ENCODE measurements at places on chromosomes 7 and 10. TPM values are rescaled to one million over a fixed set of nuclear protein-coding genes. Genes with fewer than 3 reads are reported as not detected.

Gene IGFBP3
- polyA plus RNA-seq: 109 TPM

Gene HNRNPH3
- 344 TPM for polyA plus RNA-seq

Gene GIMAP4
- polyA plus RNA-seq: 26.2 TPM

Gene CSGALNACT2
- polyA plus RNA-seq: 19.4 TPM

Gene ATRNL1
- 31.1 TPM for polyA plus RNA-seq

Gene ADCY1
- 2.8 TPM for polyA plus RNA-seq

Gene HTRA1
- 181 TPM for polyA plus RNA-seq

Gene DNMBP
- polyA plus RNA-seq: 36.7 TPM

Gene ZSCAN25
- polyA plus RNA-seq: 19.6 TPM

Gene OR2A14
- not detected for polyA plus RNA-seq

Gene GDF2
- not detected for polyA plus RNA-seq

Gene TMEM213
- 43.3 TPM for polyA plus RNA-seq

Gene FAM3C
- 156 TPM for polyA plus RNA-seq

Gene UNCX
- polyA plus RNA-seq: 5.8 TPM

Gene MNX1
- polyA plus RNA-seq: not detected

Gene ANKRD2
- 0.44 TPM for polyA plus RNA-seq

Gene ZNF853
- polyA plus RNA-seq: 17.8 TPM

Gene PITRM1
- polyA plus RNA-seq: 59.3 TPM

Gene SFTPA2
- not detected for polyA plus RNA-seq

Gene ARHGAP12
- 40.6 TPM for polyA plus RNA-seq

Gene NSMCE4A
- polyA plus RNA-seq: 98.0 TPM

Gene SPDYE8
- polyA plus RNA-seq: 0.20 TPM

Gene PNLIPRP2
- not detected for polyA plus RNA-seq

Gene ANKRD61
- 0.64 TPM for polyA plus RNA-seq

Gene SAMD9L
- 2.5 TPM for polyA plus RNA-seq

Gene GLI3
- polyA plus RNA-seq: 14.8 TPM

Gene PRSS37
- 0.14 TPM for polyA plus RNA-seq

Gene FGFBP3
- polyA plus RNA-seq: 3.3 TPM

Gene MCM10
- polyA plus RNA-seq: 10.8 TPM

Gene RTKN2
- polyA plus RNA-seq: 9.6 TPM

Gene GPR158
- 0.40 TPM for polyA plus RNA-seq

Gene EMX2
- polyA plus RNA-seq: 187 TPM

Gene SPDYE1
- polyA plus RNA-seq: 0.60 TPM

Gene HMX2
- 1.0 TPM for polyA plus RNA-seq

Gene ANKRD7
- 4.8 TPM for polyA plus RNA-seq

Gene ARMC10
- 69.3 TPM for polyA plus RNA-seq

Gene UPK3B
- 4.6 TPM for polyA plus RNA-seq

Gene TMEM243
- polyA plus RNA-seq: 38.9 TPM

Gene RSU1
- polyA plus RNA-seq: 116 TPM

Gene VSTM4
- 13.2 TPM for polyA plus RNA-seq

Gene DEPP1
- polyA plus RNA-seq: 7.2 TPM

Gene HABP2
- 0.80 TPM for polyA plus RNA-seq

Gene NEUROG3
- polyA plus RNA-seq: not detected

Gene PDK4
- polyA plus RNA-seq: 19.6 TPM

Gene ECD
- polyA plus RNA-seq: 40.2 TPM

Gene TMEM196
- 0.17 TPM for polyA plus RNA-seq

Gene RNF148
- 0.16 TPM for polyA plus RNA-seq

Gene ZNF804B
- 0.23 TPM for polyA plus RNA-seq

Gene TMEM72
- 1.6 TPM for polyA plus RNA-seq
